ENCODE measurements at places on chromosomes 1 and 21.

- no peak for DNase-seq
Measured at GRCh38 chr1:91940496-91940895, 8.7 kb upstream of the BRDT start.

- DNase-seq = no peak
Measured at GRCh38 chr21:28066596-28067387, 925.9 kb downstream of the LTN1 start.

- no peak for DNase-seq
Measured at GRCh38 chr1:59556398-59556797, 258.4 kb upstream of the HOOK1 start.

- DNase-seq = no peak
Measured at GRCh38 chr1:244021427-244021826, 29.7 kb upstream of the ZBTB18 start.

GRCh38 chr1:226814751-226815537 lies 55.5 kb upstream of the PSEN2 start:
- DNase-seq = no peak

DNA sequence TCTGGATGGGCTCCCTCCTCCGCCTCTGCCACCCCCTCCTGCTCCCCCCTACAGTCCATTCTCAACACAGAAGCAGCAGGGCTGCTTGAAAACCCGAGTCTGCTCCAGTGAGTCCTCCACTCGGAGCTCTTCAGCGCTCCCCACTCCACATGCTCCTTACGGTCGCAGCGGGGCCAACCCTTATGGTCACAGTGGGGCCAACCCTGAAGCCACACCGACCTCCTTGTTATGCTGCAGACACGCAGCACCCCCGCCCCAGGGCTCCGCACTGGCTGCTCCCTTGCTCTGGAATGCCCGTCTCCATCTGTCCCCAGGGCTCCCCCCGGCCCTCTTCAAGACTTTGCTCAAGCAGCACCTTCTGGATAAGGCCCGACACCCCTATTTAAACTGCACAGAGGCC lies 22.6 kb downstream of the GPR157 start:
- no peak for DNase-seq

- DNase-seq = no peak
Measured at GRCh38 chr21:43944757-43945156, 67.4 kb upstream of the TRAPPC10 start.

- DNase-seq = no peak
Measured at GRCh38 chr1:223077247-223077833, 65.7 kb downstream of the TLR5 start.

GRCh38 chr1:212944229-212944901 lies 6.0 kb upstream of the VASH2 start:
- no peak for DNase-seq

DNA sequence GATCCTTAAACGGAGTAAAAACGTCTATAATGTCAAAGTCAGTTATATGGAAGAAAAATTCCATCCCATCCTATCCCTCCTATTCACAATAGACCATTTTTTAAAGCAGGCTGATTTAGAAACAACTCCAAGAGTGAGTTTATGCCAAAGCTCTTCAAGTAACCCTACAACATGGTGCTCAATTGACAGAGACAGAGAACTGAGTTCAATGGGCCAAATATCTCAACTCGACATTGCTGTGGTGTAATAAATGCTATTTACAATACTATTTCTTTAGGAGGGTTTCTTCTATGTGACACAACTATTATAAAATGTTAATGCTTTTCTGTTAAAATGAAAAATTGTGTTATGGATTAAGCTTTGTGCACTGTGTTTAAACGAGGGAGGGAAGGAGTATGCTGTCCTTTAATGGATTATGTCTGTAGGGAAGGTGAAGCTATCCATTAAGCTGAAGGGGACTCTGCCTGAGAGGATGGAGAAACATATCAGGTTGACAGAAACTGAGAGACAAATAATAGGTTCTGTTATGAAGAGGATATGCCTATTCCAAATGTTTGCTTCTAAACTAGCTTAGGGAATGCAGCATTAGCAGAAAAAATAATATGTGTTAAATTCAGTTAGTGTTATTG lies 362.5 kb upstream of the CHRM3 start:
- DNase-seq = no peak

- no peak for DNase-seq
Measured at GRCh38 chr1:50658459-50659076, 235.3 kb upstream of the DMRTA2 start.

- no peak for DNase-seq
Measured at GRCh38 chr1:157155658-157156057, 17.5 kb upstream of the ETV3 start.

DNA sequence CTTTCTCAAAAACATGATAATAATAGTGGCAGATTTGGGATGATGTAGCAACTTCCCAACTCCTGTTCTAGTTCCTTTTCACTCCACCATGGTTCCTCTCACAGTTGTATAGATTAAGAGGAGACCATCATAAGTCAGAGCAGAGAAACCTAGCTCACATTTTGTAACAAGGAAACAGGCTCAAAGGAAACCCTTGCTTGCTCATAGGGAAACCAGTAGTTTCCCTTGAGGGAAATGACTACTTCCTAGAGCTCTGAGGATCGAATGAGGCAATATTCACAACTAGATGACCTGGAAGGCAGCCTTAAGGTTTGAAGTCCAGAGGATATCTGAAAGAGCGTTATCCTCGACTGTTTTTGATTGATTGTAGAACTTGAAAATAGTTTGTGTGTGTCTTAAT lies 76.1 kb upstream of the C8B start:
- DNase-seq = no peak

- DNase-seq = no peak
Measured at GRCh38 chr1:10459184-10459583, 9.4 kb downstream of the CORT start.

- DNase-seq = no peak
Measured at GRCh38 chr1:213891989-213892902, 95.5 kb upstream of the PROX1 start.

DNA sequence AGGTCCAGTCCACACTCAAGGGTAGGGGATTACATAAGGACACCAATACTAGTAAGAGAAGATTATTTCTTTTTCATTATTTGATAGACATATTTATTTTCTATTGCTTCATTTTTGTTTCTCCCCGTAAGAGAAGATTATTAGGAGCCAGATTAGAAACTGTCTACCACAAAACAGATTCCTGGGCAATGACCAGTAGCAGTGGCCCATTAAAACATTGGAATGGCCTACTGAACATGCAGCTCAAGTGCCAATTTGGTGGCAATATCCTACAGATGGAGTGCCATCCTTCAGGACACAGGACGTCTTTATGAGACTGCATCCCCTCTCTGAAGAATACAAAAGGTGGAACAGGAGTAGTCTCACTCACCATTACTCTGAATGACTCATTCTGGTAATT lies 34.0 kb upstream of the ARHGAP29 start:
- no peak for DNase-seq

DNA sequence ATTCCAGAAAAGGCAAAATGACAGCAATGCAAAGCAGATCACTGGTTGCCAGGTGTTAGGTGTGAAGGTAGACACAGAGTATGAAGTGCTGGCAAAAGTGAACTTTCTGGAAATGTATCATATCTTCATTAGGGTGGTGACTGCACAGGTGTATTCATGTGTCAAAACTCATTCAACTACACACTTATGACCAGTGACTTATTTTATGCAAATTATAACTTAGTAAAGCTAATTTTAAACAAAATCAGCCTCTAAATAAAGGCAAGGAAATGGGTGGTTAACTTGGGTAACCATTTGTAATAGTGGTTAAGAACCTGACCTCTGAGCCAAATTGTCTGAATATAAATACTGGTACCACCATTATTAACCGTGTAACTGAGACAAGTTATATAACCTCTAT lies 7.4 kb downstream of the COP1 start:
- no peak for DNase-seq

GRCh38 chr1:10302416-10302815 lies 92.0 kb downstream of the KIF1B start:
- no peak for DNase-seq

GRCh38 chr1:61078618-61079295 lies 3.6 kb upstream of the NFIA start:
- DNase-seq = no peak

DNA sequence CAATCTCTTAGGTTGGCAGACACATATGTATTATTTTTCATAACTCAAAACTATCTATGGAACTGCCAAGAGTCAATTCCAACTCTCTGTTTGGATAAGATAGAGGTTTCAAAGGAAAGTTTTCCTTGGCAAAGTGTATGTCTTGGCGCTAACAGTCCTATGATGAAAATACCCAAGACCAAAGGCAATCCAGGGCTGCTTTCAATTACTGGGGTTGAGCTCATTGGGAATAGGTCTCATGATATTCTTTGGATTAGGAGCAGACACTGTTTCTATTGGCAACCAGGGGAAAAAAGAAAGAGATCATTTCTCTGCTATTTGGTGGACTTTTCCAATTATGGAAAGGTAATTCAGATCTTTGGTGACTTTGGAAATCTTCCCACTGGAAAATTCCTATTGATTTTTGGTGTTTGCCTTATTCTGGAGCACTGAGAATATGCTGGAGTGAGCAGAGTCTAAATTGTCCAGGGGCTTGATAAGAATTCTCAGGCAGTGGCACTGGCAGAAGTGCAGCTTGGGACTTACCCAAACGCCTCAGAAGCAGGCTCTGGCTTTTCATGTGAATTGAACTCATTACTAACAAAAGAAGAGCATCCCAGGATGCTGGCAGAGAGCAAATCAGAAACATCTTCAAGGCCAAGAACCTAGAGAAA lies 20.4 kb upstream of the PLXNA2 start:
- DNase-seq = peak; percentile 83

DNA sequence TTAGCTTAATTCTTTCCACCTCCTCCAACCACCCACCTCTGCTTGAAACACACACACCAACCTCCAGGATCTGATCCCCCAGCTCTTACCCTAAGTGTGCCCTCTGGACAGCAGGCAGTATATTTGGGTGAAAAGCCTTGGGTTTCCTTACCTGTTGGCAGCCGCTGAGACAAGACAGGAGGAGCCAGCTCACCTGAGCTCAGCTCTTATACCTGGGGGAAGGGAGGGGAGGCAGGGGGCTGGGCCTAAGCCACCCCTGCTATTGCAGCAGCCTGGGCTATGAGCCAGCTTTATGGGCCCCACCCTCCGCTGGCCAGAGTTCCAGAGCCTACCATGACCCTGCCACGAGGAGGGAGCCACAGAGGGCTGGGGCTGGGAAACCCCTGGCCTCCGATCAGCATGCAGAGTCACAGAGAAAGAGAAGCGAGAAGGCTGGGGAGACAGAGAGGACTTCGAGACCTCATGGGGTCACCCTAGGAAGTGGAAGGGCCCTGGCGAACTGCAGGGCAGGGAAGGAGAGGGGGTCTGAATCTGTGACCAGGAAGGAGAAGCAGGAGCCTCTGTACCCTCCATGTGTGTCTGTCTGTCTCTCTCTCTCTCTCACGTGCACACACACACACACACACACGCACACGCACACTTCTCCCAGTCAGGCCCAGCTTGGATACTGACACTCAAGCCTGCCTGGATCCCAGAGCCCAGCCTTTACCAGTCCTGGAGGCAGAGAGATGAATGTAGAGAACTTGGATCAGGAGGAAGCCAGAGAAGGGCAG lies at the start of gene S100A14:
TSS of gene S100A14 (minus strand) at position 182 of the 773 bp plus-strand sequence. CDS start 467 bp downstream, outside the sequence.
- DNase-seq = no peak

GRCh38 chr21:35231090-35231489 lies 182.0 kb upstream of the RUNX1 start:
- no peak for DNase-seq

GRCh38 chr1:16124377-16125087 lies 31.3 kb downstream of the EPHA2 start:
- no peak for DNase-seq

DNA sequence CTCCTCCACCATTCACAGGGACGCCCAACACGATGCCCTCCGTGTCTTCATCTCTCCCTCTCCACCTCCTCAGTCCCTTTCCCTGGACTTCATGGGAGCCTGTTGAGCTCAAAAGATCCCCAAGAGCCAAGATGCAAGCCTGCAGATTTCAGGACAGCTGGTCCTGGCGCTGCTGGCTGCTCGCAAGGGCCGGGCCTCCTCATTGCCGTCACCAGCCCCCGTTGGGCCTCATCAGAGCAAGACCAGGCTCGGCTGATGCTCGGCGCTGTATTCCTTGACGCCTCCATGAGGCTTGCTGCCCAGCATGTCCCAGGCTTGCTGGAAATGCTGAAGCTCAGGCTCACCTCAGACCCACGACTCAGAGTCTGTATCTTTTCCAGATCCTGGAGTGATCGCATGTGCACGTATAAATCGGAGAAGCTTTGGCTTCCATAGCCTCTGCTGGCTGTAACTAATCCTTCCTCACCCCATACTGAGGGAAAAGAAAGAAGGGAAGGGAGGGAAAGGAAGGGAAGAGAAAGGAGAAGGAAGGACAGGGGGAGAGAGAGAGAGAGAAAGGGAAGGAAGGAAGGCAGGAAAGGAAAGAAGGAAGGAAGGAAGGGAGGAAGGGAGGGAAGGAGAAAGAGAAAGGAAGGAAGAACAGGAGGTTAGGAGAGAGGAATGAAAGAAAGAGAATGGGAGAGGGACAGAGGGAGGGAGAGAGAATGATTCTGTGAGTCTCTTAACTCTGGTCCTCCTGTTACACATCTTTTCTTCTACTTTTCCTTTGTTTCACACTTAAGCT lies 94.6 kb downstream of the KCNJ15 start:
- no peak for DNase-seq

- no peak for DNase-seq
Measured at GRCh38 chr1:23184212-23184934, 15.7 kb upstream of the LUZP1 start.

- DNase-seq = no peak
Measured at GRCh38 chr1:19854866-19855265, 27.3 kb upstream of the OTUD3 start.

DNA sequence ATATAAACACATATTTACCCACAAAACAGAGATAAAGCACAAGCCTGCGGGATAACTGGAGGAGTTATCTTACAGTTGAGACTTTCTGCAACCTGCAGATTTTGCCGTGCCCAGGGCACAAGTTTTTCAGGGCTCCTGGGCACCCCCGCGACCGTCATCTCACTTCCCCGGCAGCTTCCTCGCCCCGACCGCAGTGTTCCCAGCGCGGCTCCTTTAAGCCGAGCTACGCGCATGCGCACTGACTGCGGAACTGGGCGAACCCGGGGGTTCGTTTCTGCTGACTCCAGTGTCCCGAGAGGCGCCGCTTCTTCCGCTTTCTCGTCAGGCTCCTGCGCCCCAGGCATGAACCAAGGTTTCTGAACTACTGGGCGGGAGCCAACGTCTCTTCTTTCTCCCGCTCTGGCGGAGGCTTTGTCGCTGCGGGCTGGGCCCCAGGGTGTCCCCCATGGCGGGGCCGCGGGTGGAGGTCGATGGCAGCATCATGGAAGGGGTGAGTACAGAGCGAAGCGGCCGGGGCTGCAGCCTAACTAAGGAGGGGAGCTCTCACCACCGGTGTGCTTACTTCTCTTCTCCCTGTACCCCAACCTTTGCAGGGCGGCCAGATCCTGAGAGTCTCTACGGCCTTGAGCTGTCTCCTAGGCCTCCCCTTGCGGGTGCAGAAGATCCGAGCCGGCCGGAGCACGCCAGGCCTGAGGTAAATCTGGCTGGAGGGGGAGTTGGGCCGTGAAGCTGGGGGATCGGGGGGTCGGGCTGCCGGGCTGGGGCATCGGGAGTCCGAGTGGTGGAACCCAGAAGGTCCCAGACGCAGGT lies at the start of gene RTCA:
TSS of gene RTCA (plus strand) at position 286 of the 810 bp plus-strand sequence. CDS start at position 446, 160 bp downstream.
- DNase-seq = peak; percentile 84

GRCh38 chr1:40958210-40958609 lies 21.3 kb upstream of the CTPS1 start:
- no peak for DNase-seq

GRCh38 chr1:226494092-226494609 lies 54.4 kb upstream of the STUM start:
- no peak for DNase-seq

- no peak for DNase-seq
Measured at GRCh38 chr1:163922743-163923201, 601.0 kb downstream of the NUF2 start.

Data from NCI-H446 treated with DMSO at 0.1 percent for 48 hours (cell line).